ENCODE measurements at places on chromosomes 2 and 18. TPM values are rescaled to one million over a fixed set of nuclear protein-coding genes. Genes with fewer than 3 reads are reported as not detected.
A peak's percentile ranks its signal among the peaks of the same experiment; 100 is the strongest.

- no peak overlapping the region for H3K27ac ChIP-seq
- H3K27me3 ChIP-seq, result peaks cover 7% of the 10 kb centered on the region
- no peaks in the 10 kb centered on the region for H3K36me3 ChIP-seq
- H3K4me1 ChIP-seq, result no peaks in the 10 kb centered on the region
- no peak overlapping the region for H3K4me3 ChIP-seq
Measured at GRCh38 chr2:43826305-43827250, 12.1 kb downstream of the ABCG5 start.

Gene CABLES1
- 39.5 TPM for total RNA-seq

DNA sequence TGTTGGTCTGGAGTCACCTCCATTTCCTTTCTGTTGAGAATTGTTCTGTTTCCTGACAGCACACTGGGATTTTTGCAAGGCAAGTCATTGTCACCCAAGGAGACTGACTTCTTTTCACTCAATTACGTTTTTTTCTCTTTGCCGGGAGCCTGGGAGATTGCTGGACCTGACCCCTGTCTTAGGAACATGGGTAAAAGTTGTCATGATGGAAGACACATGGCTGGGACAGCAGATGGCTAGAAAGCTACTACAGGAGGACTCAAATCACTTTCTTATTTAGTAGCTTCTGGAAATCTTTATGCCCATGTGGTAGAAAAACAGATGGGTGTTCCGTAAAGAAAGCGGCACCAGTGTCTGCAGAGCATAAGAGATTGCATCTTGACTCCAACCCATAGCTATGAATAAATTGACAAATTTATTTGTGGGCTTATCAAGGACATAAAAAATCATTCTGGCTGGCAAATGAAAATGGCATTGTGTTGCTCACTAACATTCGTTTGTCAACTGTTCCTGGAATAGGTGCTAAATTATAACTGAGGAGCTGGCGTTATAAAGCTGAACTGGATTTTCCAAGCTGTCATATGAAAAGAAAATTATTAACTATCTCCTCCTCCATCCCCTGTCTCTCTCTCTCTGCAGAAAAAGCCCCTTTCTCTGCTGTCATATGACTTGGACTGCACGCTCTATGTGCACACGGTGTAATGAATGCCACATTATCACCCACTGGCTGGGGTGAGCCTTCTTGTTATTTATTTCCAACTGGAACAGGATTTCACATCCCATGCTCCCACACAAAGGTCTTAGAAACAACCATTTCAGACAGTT, 159.8 kb downstream of the SH3RF3 start:
- no peak overlapping the region for H3K4me3 ChIP-seq
- no peaks in the 10 kb centered on the region for H3K36me3 ChIP-seq
- no peak for DNase-seq
- peaks cover 11% of the 10 kb centered on the region for H3K4me1 ChIP-seq
- H3K27ac ChIP-seq, result no peak overlapping the region
- H3K27me3 ChIP-seq, result no peaks in the 10 kb centered on the region

- H3K4me3 ChIP-seq, result no peak overlapping the region
- H3K4me1 ChIP-seq, result peaks cover 24% of the 10 kb centered on the region
- H3K27me3 ChIP-seq, result no peaks in the 10 kb centered on the region
Measured at GRCh38 chr2:127860130-127860529, 2.2 kb upstream of the POLR2D start.

Gene ALPI
- not detected for total RNA-seq

Gene C2orf78
- total RNA-seq, result not detected

Gene MARS2
- 6.5 TPM for total RNA-seq

DNA sequence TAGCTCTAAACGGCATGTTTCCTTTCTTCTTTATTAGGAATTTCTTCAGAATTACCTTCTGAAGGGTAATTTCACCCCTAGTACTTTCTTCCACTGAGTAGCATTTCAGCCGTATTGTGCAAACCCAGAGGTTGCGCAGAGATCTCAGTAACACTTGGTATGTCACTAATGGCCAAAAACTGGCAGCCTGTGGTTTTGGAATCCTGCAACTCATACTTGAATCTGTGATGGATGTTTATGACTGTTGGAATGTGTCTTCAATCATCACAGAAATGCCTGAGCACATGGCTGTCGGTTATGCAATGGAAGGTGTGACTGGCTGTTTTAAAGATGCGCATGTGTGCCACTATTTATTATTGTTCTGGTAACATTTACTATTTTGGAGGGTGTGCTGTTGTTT, 100.0 kb downstream of the COLEC12 start:
- H3K36me3 ChIP-seq, result no peaks in the 10 kb centered on the region
- no peak overlapping the region for H3K27ac ChIP-seq
- H3K27me3 ChIP-seq, result no peaks in the 10 kb centered on the region
- H3K4me3 ChIP-seq, result no peak overlapping the region
- no peak for DNase-seq

DNA sequence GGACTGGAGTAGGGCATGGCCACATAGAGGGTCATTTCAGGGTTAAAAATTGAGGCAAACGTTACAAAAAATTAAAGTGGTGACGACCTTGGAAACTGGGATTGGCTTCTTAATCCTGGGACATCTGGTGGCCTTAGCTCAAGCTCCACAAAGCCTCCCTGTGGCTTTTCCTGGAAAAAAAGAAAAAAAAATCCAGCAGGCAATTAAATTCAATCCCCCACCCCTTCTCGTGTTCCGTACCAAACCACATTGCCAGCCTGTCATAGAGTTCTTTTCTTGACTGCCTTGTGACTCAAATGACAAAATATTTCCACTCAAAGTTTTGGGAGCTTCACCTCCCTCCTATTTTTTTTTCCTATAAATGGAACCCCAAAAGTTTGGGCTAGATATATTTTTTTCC, 195.6 kb downstream of the HRH4 start:
- no peak overlapping the region for H3K4me3 ChIP-seq
- H3K27ac ChIP-seq, result no peak overlapping the region
- H3K27me3 ChIP-seq, result no peaks in the 10 kb centered on the region
- no peaks in the 10 kb centered on the region for H3K36me3 ChIP-seq
- peaks cover 7% of the 10 kb centered on the region for H3K4me1 ChIP-seq

- no peaks in the 10 kb centered on the region for H3K27me3 ChIP-seq
- peaks cover 11% of the 10 kb centered on the region for H3K4me1 ChIP-seq
- no peaks in the 10 kb centered on the region for H3K36me3 ChIP-seq
- H3K27ac ChIP-seq, result no peak overlapping the region
- no peak for DNase-seq
Measured at GRCh38 chr2:216568576-216568975, 64.6 kb upstream of the IGFBP2 start.

Gene COBLL1
- 95.3 TPM for total RNA-seq

DNA sequence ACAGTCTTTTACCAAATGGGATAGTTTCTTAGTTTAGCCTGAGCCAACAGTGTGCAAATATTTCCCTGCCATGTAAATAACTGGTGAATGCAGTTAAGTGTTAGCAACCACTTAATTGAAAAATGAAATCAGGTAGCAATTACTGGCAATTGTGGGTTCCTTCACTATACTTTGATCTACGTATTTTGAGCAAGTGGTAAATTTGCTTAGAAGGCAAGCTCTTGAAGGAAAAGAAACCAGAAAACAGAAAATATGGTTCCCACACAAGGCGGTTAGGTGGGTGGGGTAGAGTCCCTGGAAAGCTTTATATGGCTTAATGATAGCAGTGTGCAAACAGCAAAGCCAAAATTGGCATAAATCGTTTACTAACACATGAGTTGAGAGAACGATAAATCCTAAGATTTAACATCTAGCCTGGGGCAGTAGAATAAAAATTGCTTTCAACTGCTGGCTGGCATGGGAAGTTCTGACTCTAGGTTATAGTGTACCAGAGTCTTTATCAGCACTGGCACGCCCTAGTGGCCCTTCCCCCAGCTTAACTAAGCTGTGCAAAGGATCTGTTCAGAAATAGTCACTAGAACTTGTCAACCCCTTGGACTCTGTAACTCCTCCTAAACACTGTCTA, 17.0 kb downstream of the SLC9A2 start:
- no peaks in the 10 kb centered on the region for H3K4me1 ChIP-seq
- H3K4me3 ChIP-seq, result no peak overlapping the region
- H3K27me3 ChIP-seq, result no peaks in the 10 kb centered on the region
- DNase-seq, result no peak
- H3K27ac ChIP-seq, result no peak overlapping the region

Gene ZNF2
- 4.7 TPM for total RNA-seq

DNA sequence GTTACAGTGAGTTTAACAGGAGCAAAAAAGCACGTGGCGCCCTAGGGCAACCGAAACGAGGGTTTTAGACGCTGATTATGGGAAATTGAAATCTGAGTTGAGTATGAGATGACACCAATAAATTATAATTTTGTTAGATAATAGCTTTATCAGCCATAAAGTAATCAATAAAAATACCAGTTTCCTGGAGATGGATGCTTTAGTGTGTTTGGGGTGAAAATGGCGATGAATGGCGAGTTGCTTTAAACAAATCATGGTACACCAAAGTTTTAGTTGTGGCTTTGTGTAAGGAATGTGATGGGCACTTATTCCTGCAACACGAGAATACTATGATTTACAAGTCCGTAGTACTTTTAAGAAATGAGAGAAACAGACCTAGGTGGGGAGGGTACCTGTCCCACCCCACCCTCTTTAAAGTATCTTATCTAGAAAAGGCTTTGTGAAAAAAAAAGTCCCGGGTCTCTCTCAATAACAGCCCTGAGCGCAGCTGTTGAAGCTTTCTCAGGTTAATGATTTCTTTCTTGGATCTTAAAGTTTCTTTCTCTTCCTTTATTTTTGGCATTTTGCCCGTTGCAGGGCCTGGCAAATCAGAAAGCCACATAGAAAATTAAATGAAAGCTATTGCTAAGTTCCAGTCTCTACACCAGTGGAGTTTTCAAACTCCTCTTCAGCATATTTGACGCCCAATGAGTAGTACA, 1.5 kb upstream of the RRM2 start:
- peaks cover 11% of the 10 kb centered on the region for H3K27me3 ChIP-seq
- H3K4me3 ChIP-seq, result peak overlapping the region; percentile 71
- no peak for DNase-seq
- H3K27ac ChIP-seq, result peak overlapping the region; percentile 49

Gene PSMA8
- not detected for total RNA-seq

GRCh38 chr2:3725458-3726250, 22.3 kb downstream of the DCDC2C start:
- no peak overlapping the region for H3K4me3 ChIP-seq
- no peaks in the 10 kb centered on the region for H3K27me3 ChIP-seq
- DNase-seq, result no peak
- H3K27ac ChIP-seq, result no peak overlapping the region
- H3K36me3 ChIP-seq, result no peaks in the 10 kb centered on the region
- H3K4me1 ChIP-seq, result no peaks in the 10 kb centered on the region

Gene ZNF638
- total RNA-seq, result 114 TPM

Gene STPG4
- total RNA-seq, result not detected

Gene TSPYL6
- total RNA-seq, result not detected

DNA sequence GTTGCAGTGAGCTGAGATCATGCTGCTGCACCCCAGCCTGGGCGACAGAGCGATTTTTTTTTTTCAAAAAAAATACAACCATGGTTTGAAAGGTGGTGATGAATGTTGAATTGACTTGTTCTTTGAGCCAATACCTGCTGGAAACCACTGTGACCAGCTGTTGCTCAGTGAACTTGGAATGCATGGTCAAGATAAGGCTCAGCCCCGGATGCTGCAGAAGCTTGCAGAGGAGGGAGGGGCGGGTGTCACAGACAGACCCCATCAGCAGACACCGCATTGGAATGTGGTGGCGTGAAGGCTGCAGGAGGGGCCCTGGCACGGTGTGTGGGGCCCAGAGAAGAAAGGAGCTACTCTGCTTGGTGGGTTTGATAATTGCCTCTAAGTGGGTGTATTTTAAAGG, 91.6 kb downstream of the ITGB1BP1 start:
- DNase-seq, result no peak
- no peak overlapping the region for H3K4me3 ChIP-seq
- no peak overlapping the region for H3K27ac ChIP-seq
- H3K27me3 ChIP-seq, result no peaks in the 10 kb centered on the region
- H3K36me3 ChIP-seq, result peaks cover 5% of the 10 kb centered on the region

DNA sequence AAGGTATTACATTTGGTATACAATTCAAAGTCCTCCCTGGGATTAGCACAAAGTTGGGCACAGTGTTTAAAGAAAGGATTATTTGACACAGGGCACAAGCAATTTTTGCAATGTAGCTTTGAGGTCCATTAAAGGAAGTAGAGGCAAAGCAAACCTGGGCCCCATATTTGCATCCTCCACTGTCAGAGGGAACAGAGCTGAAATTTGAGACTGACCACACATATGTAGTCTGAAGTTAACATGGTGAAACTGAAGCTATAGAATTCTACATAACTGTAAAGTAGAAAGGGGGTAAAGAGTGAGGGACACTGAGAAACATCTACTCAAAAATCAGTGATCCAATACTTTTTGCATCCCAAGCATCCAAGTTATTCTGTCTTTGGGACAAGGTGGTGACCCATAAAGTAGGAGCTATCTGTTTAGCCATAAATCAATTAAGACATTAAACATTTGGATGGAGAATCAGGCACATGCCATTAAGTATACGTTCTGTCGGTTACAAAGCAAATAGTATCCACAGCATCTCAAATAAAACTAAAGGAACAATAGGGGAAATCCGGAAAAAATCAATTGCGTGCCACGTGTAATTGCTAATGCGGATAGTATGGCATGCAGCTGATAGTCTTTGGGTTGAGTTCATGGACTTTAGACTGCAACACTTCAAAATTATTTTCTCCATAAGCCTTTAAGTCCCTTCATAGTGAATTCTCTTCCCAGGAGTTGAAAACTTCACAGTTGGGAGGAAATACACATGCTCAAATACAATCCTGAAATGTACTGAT, 72.6 kb downstream of the PLEKHM3 start:
- H3K27me3 ChIP-seq, result no peaks in the 10 kb centered on the region
- no peaks in the 10 kb centered on the region for H3K4me1 ChIP-seq
- no peak for DNase-seq
- no peak overlapping the region for H3K27ac ChIP-seq
- no peak overlapping the region for H3K4me3 ChIP-seq

DNA sequence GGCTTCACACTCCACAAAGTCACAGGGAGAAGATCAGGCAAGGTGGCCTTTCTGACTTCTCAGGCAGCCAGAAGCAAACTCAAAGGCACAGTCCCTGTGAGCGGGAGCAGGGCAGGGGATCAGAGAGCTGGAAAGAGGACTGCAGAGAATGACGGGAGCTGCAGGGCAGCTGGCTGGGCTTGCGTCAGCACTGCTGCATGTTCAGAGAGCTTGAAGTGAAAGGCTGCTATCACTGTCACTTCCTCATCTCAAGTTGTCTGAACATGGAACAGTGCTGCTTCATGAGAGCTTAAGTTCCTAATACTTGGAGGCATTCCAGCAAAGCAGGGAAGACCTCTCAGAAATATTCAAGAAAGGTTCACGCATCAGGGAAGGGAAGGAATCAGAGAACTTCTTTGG, 20.4 kb downstream of the TGFBRAP1 start:
- peaks cover 21% of the 10 kb centered on the region for H3K36me3 ChIP-seq
- DNase-seq, result no peak
- no peaks in the 10 kb centered on the region for H3K4me1 ChIP-seq
- no peak overlapping the region for H3K27ac ChIP-seq

DNA sequence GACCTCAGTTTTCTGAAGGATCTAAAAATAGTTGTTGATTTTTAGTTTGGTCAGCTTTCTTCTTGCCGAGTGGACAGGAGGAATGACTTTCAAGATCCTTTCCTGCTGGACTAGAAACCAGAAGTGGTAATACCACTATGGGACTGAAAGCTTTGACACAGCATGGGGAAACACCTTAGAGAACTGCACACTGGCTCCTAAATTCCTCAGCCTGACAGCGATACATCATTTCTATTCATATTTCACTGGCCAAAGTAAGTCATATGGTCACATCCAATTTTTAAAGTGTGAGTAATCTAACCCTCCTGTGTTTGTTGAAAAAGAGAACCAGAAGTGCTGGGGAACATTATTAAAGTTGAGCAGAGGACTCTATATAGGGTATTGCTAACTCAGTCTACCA, 244.7 kb upstream of the MMADHC start:
- no peak overlapping the region for H3K27ac ChIP-seq
- no peaks in the 10 kb centered on the region for H3K36me3 ChIP-seq
- H3K27me3 ChIP-seq, result no peaks in the 10 kb centered on the region
- no peaks in the 10 kb centered on the region for H3K4me1 ChIP-seq
- DNase-seq, result no peak
- no peak overlapping the region for H3K4me3 ChIP-seq

Data from upper lobe of right lung (tissue), 1 donor.